ENCODE measurements at places on chromosomes 11 and 22. TPM values are rescaled to one million over a fixed set of nuclear protein-coding genes. Genes with fewer than 3 reads are reported as not detected.

SLC17A6 gene
- polyA plus RNA-seq = not detected

DNA sequence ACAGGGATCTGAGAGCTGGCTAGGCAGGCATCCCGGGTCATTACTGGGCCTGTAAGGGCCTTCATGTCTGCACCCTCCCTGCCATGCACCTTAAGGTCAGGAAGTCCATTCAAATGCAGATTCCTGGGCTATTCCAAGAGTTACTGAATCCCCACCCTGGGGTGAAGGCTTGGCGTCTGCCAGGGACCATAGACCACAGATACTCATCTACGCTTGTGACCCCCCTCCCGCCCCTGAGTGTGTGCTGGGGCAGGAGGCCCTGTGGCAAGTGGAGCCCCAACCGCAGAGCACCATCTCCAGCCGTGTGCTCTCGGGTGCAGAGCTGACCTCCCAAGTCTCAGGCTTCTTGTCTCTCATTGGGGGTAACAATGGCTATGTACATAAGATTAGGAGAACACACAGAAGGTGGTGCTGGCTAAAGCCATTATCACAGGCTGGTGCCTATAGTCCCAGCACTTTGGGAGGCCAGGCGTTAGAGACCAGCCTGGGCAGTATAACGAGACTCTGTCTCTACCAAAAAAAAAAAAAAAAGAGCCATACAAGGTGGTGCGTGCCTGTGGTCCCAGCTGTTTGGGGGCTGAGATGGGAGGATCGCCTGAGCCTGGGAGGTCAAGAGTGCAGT is 19.1 kb upstream of the KCNQ1OT1 start:
- no peak overlapping the region for H3K27ac ChIP-seq
- H3K36me3 ChIP-seq = no peaks in the 10 kb centered on the region
- no peak overlapping the region for H3K4me3 ChIP-seq

NPTXR gene
- 0.07 TPM for polyA plus RNA-seq

DNA sequence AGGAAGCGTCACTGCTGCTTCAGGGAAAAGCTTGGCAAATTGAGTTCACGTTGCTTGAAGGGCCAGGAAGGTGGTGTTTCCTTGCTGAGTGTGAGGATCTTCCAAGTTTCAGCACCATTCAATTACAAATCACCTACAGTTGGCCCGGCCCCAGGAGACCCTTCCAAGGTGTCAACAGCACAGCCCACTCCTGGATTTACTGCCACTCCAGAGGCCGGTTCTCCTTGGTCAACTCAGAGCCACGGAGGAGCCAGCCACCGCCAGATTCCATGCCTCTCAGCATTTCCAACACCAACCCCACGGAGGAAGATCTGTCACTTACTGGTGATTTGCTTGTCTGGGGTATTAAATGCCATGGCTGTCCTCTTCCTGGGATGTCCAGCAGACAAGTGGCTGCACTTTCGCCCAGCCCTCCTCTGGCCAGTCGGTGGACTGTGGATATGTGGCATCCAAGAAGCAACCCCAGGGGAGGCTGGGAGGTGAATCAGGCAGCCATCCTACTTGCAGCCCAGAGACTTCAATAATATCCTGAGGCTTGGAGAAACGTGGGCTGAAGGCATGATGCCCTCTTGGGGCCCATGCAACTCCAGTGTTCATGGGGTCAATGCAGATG is 74.1 kb upstream of the SHANK2 start:
- H3K27ac ChIP-seq = no peak overlapping the region
- no peak for DNase-seq
- H3K4me1 ChIP-seq = peaks cover 2% of the 10 kb centered on the region
- H3K4me3 ChIP-seq = no peak overlapping the region

DNA sequence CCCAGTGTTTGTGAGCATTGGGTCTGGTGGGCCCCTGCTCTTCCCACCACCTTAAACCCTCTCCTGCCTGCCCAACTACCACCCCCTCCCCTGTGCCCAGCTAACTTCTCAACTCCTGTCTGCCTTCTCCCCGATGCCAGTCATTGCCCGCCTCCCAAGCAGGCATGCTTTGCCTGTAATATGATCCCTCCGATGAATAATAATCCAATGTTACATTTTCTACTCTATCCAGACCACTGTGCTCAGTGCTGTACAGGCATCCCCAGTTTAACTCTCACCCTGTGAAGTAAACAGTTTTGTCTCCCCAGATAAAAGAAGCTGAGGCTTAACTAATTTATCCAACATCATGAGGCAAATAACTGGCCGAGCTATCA is 35.5 kb upstream of the OLFML1 start:
- no peaks in the 10 kb centered on the region for H3K36me3 ChIP-seq
- H3K27ac ChIP-seq = no peak overlapping the region
- H3K27me3 ChIP-seq = no peaks in the 10 kb centered on the region
- H3K4me1 ChIP-seq = no peaks in the 10 kb centered on the region

GRAP2 gene
- polyA plus RNA-seq = 0.47 TPM

DNA sequence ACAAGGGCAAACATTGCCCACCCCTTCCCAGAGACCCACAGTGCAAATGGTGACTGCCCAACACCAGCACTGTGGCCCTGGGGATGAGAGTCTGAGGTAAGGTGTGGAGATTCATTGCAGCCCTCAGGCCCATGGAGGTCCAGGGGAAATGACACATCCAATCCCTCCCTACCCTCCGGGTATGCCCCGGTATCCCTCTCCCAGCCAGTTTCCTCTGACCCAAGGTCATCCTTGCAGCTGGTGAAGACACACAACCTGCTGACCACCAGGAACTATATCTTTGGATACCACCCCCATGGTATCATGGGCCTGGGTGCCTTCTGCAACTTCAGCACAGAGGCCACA is 18.9 kb upstream of the UVRAG start:
- no peak overlapping the region for H3K4me3 ChIP-seq
- H3K27ac ChIP-seq = no peak overlapping the region
- H3K4me1 ChIP-seq = peaks cover 52% of the 10 kb centered on the region
- DNase-seq = no peak
- H3K36me3 ChIP-seq = peaks cover 5% of the 10 kb centered on the region

DNA sequence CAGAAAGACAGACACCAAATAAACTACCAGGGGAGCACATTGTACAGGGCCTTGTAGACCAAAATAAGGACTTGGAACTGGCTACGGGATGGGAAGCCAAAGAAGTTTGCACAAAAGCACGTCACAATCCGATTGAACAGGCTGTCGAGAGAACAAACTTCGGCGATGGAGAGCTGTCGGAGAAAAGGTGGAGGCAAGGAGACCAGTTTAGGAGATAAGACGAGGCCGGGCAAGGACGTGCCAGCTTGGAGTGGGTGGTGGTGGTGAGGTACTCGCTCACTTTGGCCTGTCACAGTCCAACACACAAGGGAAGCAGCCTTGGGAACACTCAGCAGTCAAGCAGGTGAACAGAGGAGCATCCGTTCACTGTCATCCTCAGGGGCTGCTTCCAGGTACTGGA is 19.0 kb downstream of the APOL5 start:
- no peaks in the 10 kb centered on the region for H3K36me3 ChIP-seq
- DNase-seq = no peak
- H3K27ac ChIP-seq = no peak overlapping the region

GRCh38 chr11:7520981-7521487 is 7.2 kb downstream of the PPFIBP2 start:
- no peaks in the 10 kb centered on the region for H3K36me3 ChIP-seq
- H3K4me1 ChIP-seq = peaks cover 44% of the 10 kb centered on the region
- no peak for DNase-seq

- H3K4me1 ChIP-seq = peaks cover 2% of the 10 kb centered on the region
- H3K36me3 ChIP-seq = peaks cover 36% of the 10 kb centered on the region
- H3K4me3 ChIP-seq = no peak overlapping the region
- DNase-seq = no peak
Measured at GRCh38 chr22:31333641-31334040, 12.5 kb downstream of the PATZ1 start.

DNA sequence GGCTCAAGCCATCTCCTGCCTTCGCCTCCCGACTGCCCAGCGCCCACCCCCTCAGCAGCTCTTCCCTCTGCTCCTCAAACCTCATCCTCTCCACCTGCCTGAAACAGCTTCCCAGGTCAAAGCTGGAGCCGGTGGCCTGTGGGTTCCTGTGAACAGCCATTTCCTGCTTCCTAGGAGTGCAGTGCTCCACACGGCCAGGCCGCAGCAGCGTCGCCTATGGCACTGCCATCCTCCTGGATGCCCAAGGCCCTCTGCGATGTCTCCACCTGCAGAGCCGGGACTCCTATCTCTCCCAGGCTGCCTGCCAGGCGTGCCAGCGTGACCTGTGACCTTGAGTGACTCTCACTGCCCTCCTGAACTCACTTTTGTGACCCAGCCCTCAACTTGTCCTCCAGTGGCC is 24.6 kb downstream of the PPM1F start:
- H3K27me3 ChIP-seq = no peaks in the 10 kb centered on the region
- H3K27ac ChIP-seq = no peak overlapping the region
- no peaks in the 10 kb centered on the region for H3K4me1 ChIP-seq
- no peak for DNase-seq
- H3K36me3 ChIP-seq = peaks cover 9% of the 10 kb centered on the region
- no peak overlapping the region for H3K4me3 ChIP-seq

DUSP8 gene
- 0.06 TPM for polyA plus RNA-seq

DNA sequence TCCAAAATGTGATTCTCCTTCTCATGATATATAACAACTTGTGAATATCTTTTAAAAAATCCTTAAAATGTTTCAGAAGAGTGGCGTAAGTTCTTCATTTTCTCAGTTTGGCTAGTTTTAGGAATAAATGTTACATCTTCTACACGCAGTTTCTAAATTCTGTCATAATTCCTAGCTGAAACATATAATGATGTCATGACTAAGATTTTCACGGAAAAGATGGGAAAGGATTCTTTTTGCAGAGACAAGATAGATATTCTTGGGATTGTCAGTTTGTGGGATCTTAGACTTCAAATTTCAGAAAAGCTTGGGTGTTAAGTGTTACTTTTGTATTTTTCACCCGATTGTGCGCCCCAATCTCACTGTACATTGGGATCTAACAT is 1.7 kb downstream of the EED start:
- no peak overlapping the region for H3K27ac ChIP-seq
- no peak overlapping the region for H3K4me3 ChIP-seq
- peaks cover 3% of the 10 kb centered on the region for H3K4me1 ChIP-seq
- no peaks in the 10 kb centered on the region for H3K36me3 ChIP-seq
- H3K27me3 ChIP-seq = no peaks in the 10 kb centered on the region
- no peak for DNase-seq

DNA sequence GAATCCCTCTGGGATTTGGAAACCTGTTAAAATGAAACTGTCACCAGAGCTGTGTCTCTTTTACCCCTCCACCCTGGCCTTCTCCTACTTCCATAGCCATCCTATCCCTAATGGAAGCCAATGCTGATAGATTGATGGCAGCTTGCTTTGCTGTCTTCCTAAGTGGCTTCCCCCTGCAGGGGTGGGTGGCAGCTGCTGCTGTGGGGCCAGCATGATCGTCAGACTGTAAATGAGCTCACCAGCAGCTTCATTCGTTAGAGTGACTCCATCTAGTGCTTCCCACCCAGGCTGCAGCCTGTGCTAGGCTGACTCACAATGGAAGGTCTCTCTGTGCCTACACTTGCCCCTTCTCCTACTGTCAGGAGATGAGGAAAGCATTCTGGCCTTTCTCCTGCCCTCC is 311.0 kb downstream of the BUD13 start:
- DNase-seq = no peak
- H3K36me3 ChIP-seq = no peaks in the 10 kb centered on the region
- no peak overlapping the region for H3K4me3 ChIP-seq
- no peaks in the 10 kb centered on the region for H3K4me1 ChIP-seq
- H3K27ac ChIP-seq = no peak overlapping the region
- no peaks in the 10 kb centered on the region for H3K27me3 ChIP-seq

DERL3 gene
- polyA plus RNA-seq = 3.3 TPM

- no peaks in the 10 kb centered on the region for H3K36me3 ChIP-seq
- no peak for DNase-seq
- no peaks in the 10 kb centered on the region for H3K27me3 ChIP-seq
- no peaks in the 10 kb centered on the region for H3K4me1 ChIP-seq
- H3K27ac ChIP-seq = no peak overlapping the region
Measured at GRCh38 chr11:61147791-61148620, 13.2 kb downstream of the VPS37C start.

DNA sequence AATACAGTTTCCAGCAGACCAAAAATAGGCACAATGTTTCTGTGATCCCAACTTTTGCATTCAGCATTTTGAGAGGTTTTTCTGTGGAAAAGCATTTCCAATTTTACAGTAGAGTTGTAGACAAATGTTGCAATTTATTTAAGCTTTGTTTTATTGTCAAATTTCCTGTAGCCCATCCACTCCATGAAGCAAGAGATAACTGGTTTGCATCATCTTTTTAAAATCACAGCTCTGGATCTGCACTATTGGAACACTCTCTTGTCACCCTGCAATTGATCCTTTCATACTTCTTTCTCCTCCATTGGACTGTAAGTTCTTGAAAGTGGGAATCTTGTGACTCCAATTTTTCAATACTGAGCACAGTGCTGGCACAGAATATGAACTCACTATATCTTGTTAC is 86.0 kb downstream of the MAML2 start:
- no peak overlapping the region for H3K27ac ChIP-seq
- H3K4me1 ChIP-seq = peaks cover 10% of the 10 kb centered on the region
- no peaks in the 10 kb centered on the region for H3K36me3 ChIP-seq
- no peak for DNase-seq

DNA sequence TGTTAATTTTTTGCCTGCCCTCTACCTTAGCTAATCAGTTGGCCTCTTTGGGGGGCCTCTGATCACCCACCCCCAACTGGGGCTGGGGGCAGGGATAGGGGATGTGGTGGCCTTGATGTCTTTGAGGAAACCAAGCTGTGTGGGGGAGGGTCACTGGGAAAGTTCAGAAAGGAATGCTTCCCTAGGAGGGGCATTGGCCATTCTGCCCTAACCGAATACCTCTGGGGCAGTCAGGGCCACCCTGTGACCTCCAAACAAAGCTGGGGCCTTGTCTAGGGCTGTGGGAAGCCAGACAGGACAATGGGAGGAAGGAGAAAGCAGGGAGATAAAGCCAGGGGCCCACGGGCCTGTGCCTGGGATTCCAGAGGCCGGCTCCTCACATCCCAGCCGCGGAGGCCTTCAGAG is 97.5 kb downstream of the TSPAN18 start:
- H3K4me3 ChIP-seq = no peak overlapping the region
- DNase-seq = no peak
- H3K27ac ChIP-seq = no peak overlapping the region
- no peaks in the 10 kb centered on the region for H3K4me1 ChIP-seq
- H3K36me3 ChIP-seq = no peaks in the 10 kb centered on the region

Data from liver (tissue), 10 donors.